Inflammatory macrophage treated with lipopolysaccharide for 4 hours (primary cell): ENCODE measurements at places on chromosomes 2 and 18.

GRCh38 chr18:60082790-60083189 lies 183.0 kb downstream of the PMAIP1 start:
- DNase-seq, result no peak

DNA sequence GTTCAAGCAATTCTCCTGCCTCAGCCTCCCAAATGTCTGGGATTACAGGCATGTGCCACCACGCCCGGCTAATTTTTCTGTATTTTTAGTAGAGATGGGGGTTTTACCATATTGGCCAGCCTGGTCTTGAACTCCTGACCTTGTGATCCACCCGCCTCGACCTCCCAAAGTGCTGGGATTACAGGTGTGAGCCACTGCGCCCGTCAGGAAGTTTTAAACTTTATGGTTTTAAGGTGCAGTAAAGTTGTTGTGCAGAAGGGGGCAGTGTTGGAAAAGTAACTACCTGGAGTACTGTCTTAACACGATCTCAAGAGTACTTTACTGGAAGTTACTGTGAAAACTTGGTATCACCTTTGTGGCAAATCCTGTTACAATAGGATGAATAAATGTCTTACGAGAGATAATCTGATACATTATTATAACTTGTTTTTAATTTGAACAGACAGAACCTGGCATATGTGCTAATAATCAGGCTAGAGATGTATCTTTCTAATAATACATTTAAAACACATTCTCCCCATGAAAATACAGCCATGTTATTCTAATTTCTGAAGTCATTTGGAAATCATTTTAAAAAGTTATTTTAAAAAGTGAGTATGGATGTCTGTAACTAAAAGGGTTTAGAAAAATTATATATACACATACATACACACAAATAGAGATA lies 10.8 kb downstream of the SPDYA start:
- peak; percentile 38 for DNase-seq

GRCh38 chr2:73920577-73921545 lies 5.8 kb upstream of the DGUOK start:
- DNase-seq, result peak; percentile 43

DNA sequence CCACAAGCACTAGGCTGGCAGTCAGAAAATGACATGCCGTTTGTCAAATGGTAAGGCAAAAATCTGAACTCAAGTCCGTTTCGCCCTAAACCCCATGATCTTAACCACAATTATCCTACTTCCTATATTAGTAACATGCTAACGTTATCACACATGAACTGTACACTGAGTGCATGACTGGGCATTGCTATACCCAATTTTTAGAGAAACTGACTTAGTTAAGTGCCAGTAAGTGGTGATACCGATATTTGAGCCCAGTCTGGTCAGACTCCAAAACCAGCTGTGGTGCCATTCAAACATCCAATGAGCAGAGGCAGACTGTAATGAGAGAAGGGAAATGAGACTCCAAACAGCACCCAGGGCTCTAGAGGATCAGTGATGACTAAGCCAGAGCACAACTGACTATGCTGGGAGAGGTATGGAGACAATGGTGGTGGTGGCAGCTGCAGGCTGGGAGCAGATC lies 311.7 kb upstream of the PKDCC start:
- DNase-seq, result peak; percentile 76

- no peak for DNase-seq
Observed at GRCh38 chr2:111667001-111667400, 217.0 kb downstream of the ANAPC1 start.

DNA sequence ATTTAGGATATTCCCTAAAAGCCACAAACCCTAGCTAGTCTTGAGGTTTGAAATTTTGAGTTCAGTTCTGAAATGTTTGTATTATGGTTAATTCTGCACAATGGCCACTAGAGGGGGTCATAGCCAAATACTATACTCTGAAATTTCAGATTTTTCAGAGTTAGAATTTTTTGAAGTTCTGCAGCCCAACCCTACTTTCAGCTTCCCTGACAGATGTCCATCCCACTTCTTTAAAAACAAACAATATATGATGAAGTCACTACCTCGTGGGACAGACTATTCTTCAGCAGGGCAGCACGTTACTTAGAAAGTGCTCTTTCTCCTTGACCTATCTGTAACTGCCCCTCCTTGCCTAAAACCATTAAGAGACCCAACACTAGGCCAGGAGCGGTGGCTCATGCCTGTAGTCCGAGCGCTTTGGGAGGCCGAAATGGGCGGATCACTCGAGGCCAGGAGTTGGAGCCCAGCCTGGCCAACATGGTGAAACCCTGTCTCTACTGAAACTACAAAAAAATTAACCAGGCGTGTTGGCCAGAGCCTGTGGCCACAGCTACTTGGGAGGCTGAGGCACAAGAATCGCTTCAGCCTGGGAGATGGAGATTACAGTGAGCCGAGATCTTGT lies 48.2 kb upstream of the PAPOLG start:
- DNase-seq, result peak; percentile 84

DNA sequence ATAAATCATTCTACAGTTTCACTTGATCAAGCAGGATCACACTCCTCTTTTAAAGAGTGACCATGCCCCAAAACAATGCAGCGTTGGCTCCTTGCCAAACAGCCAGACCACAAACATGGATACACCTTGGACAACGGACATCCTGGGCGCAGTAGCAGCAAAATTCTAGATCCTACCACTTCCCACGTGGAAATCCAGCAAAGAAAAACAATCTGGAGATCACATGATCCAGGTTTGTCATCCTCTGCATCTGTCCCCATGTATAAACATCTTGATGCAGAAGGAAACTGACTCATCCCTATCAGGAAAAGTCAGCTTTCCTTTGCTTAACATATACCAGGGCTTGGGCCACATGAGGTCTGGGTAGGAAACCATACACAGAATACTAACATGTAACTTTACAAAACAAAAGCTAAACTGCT lies 53.1 kb downstream of the ZNF521 start:
- DNase-seq, result peak; percentile 61

GRCh38 chr2:191220671-191221070 lies 24.5 kb upstream of the MYO1B start:
- DNase-seq, result no peak

GRCh38 chr2:236271851-236272250 lies 7.6 kb upstream of the ASB18 start:
- no peak for DNase-seq
